Stimulated activated CD4-positive, alpha-beta T cell treated with anti-CD3 and anti-CD28 coated beads, Interleukin-4, amount 100 ng/mL, for 1 hour (primary cell): ENCODE measurements at places on chromosomes 11 and 22.

DNA sequence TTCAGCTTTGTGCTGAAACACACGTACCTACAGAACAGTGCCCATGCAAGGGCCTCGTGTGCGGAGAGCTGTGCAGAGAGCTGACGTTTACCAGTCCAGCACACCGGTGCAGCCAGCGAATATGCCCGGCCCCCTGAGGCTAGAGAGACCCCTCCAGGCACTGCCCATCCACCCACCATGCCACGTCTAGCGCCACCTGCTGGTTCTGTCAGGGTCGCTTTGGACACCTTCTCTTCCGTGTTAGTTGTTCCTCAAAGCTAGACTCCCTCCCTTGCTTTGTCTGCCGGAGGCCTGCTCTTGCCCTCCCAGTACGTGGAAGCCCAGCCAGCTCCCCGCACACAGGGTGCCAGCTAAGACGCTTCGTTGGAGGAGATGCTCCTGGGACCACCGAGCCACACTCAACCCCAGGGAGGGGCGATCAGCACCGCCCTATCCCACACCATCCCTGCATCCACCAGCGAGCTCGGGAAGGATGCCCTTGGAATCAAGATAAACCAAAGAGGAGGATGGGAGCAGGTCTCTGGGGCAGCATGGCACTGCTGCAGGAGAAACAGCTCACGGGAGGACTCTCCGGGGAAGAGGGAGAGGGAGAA is 43.4 kb downstream of the CPT1A start:
- DNase-seq: peak; percentile 46

- DNase-seq: peak; percentile 68
Measured at GRCh38 chr11:130431331-130431773, 2.9 kb upstream of the ADAMTS8 start.

GRCh38 chr22:27672721-27673418 is 128.7 kb downstream of the MN1 start:
- DNase-seq: no peak

DNA sequence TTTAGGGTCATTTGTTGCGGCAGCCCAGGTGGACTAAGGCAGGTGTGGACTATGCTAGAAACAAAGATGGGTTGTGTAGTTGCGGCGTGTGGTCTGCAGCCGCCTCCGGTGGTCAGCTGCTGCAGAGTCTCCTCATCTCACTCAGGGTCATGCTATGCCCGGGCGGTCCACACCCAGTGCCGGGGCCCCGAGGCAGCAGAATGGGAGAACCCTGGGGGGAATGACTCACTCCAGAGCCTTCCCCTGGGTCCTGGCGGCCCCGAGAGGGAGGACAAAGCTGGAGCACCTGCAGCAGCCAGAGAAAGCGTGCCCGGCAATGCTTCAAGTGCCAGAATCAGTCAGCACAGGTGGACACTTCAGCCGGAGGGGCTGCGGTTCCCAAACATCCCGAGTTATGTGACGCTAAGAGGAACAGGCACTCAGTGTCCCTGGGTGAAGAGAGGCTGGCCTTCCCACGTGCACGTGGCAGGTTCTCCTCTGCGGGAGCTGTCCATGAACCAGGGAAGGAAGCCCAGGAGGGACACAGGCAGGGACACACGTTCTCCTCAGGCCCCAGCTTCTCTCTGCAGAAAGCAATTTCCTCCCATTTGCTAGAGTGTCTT is 289.6 kb upstream of the B3GAT1 start:
- no peak for DNase-seq

DNA sequence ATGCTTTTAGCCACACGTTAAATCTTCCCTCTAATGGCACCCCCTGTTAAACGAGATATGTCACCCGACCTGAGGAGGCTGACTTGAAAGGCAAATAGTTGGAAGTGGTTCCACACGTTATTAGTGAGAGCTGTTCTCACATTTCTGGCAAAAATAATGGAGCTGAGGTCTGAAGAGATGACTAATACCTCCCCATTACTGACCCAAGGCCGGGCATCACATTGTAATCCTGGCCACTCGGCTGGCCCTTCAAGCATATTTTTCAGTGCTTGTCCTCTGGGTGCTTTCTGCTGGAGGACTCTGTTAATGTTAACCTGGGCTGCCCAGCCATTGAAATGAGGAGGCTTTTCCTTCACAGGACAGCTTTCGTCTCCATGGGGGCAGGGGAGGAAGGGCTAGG is 260.0 kb upstream of the CADM1 start:
- DNase-seq: no peak

DNA sequence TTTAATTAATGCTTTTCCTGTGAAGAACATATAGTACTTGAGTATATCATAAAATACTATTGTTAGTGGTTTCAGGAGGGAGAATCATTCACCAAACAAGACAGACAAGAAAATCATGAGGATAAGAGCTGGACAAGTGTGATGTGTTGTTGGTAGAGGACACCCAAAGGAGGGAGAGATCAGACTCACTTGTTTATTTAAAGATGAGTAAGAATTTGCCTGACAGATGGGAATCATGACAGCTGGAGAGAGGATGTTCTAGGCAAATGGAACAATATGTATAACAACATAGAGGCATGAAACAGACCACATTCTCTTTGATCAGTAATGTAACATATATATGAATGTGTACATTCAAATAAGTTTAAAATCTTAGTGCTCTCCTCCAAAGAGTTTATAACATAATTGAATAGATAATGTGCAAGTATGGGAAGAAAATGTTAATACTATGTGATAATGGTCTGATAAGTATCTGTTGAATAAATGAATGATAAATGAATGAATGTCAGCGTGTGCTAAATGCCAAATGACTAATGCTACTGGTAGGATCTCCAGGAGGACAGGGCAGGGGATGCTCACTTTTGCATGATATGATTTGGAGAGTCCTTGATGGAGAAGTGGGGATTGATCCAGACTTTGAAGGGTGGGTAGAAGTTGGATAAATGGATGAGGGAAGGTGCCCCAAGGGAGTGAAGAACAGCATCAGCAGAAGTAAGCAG is 228.9 kb upstream of the SORL1-AS1 start:
- no peak for DNase-seq
